ENCODE measurements at places on chromosomes 3 and 15.

DNA sequence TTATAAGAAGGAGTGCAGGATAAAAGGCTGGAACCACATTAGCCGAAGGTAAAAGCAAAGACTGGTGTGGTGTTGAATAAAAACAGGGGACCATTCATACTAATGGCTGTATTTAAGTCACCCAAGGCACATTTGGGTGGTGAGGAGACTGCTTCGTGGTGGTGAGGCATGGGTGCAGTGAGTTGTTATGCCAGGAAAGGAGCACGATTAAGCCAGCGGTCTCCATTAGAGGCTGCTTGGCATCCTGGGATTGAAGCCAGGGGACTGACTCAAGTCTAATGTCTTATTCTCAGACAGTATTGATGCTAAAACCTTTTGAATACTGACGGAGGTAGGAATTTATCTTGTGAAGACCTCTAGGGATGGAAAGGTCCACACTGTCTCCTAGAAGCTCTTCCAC lies 21.9 kb downstream of the FEM1B start:
- DNase-seq, result no peak

DNA sequence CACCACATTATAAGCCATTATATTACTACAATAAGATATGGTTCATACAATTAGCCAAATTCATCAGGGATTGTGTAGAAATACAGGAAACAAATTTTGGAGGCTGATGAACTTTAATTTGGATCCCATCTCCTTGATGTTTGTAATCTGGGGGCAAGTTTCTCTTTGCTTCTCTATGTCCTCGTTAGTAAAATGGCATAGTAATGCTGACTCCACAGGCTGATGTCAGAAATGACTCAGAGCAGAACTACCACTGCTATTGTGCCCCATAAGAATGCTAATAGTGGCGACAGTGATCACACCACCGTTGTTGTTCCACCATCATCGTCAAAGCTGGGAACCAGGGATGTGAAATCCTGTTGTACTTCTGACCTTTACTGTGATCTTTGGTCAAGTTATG lies 722.3 kb upstream of the LMCD1 start:
- no peak for DNase-seq

DNA sequence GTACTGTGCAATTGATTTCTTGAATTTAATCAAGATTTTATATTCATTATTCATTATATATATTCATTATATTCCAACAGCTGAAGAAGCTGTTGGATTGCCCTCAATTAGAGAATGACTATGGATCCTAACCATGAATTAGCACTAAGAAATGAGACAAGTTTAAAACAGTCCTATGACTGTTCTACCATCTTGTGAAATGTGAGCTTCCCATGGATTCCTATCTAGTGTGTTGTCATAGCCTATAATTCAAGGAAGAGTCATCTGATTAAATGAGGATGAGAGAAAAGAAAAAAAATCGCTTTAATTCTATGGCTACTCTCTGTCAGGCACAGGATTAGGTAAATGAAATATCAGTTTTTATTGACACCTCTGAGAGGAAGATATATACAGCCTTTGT lies 696.6 kb upstream of the NAALADL2 start:
- DNase-seq, result no peak

DNA sequence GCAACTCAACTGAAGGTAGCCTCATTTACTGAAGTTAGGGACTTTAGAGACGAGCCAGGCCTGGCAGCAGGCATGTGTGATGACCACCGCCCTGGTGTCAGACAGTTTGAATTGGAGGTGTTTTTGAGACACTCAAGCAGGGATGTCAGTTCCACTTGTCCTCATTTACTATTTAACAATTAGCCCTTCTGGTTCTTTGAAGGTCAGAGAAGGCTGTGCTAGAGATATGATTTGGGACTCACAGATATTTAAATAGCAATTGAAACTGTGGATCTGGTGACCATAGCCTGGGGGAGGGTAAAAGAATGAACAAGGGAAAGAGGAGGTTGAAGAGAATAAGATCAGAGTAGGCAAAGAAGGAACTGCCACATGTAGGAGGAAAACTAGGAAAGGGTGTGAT lies 74.6 kb downstream of the REC114 start:
- DNase-seq, result no peak

DNA sequence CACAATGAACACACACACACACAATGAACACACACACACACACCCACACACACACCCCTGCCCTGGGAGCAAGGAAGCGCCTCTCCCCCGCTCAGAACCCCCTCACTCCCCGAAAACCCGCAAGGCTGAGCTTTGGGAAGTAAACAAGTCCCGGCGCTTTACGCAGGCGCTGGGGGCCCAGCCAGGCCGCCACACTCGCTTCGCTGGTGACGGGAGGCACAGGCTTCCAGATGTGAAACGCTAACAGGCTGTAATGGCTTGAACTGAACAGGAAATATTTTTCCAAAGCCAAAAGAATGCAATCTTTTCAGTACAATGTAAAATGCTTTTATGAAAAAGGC lies 122.7 kb upstream of the IGF1R start:
- no peak for DNase-seq

DNA sequence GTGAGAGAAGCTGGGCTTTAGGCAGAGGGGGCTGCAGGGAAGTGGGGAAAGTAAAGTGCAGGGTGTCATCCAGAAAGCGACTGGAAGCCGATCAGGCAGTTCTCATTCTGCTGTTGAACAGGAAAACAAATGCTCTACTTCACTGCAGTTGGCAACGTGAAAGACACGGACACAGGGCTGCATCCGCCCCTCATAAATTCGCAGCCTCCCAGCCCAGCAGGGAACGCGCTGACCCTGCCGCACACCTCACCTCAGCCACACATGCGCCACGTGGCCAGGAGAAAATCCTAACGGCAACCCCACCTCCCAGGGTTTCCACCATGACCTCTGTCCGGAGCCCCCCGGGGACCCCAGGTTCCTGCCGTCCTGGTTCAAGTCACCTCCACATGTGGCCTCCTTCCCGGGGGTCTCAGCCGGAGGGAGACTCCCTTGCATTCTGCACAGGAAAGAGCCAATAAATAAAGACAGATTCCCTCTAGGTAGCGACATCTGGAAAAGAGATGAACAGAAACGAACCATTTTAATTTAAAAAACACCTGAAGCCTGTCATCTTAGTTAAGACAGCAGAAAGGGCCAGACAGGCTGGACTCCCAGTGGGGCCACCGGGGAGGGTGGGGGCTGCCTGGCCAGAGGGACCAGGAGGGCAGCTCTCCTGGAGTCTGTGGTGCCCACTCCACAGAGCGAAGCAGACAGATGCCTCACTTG lies 118.7 kb downstream of the TMEM266 start:
- DNase-seq, result no peak

DNA sequence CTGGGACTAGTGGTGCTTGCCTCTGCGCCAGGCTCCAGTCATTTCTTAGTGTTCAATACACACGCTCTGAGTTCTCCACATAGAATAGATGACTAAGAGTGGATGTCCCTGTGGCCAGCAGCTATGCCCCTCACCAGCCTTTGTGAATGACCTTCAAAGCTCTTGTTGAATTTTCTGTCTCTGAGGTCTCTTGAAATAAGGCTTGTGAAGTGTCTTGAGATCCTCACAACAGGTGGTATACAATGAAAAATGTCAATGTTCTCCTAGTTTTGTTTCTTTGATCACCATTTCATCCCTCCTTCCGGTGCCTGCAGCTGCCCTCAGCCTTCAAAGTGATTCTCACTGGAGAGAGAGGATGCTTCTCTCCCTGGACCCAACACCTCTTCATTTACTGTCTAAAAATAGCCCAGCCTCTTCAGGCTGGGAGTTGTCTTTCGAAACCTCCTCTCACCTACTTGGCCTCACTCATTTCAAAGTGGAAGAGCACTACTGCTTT lies 5.4 kb downstream of the MAPKBP1 start:
- DNase-seq, result no peak

DNA sequence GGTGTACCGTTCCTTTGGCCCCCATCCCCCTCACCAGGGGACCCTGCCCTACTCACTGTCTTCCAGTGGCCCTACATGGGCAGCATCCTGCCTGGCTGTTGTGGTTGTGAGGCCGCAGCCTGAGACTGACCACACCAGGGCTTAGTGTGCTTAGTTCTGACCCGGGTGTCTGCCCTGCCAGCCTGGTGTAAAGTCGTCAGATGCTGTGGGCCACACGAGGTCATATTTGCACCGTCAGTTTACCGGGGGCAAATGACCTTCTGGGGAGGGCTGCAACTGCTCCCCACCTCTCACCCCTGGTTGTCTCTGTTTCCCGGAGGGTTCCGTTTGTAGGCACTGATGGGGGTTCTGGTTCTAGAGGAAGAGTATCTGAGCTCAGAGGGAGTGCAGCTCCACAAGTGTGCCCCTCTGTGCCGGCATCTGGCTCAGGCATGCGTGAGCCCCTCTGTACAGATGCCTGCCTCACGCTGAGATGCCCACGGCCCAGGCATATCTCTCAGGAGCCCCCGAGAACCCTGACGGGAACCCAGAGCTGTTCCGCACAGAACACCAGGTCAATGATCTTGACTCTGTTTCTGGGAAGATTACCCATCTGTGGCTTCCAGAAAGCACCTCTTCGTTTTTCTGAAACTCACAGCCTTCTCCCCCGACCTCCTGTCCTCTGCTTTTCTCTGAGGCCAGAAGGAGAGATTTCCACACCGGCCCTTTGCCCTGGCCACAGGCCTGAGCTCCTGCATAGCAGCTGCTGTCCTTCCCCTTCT lies 19.2 kb downstream of the KLF13 start:
- DNase-seq, result no peak

- no peak for DNase-seq
These were observed 1.4 kb upstream of the RAP2B start for GRCh38 chr3:153160451-153161137.

Measured in brain (organoid and tissue), 16 donors.